Activated T-helper 9 cell treated with anti-CD3 and anti-CD28 coated beads, Interleukin-2, amount 50 U/mL, for 16 hours (primary cell): ENCODE measurements at places on chromosomes 4 and X.

- DNase-seq: no peak
Observed at GRCh38 chr4:155974476-155974749, 20.7 kb upstream of the CTSO start.

DNA sequence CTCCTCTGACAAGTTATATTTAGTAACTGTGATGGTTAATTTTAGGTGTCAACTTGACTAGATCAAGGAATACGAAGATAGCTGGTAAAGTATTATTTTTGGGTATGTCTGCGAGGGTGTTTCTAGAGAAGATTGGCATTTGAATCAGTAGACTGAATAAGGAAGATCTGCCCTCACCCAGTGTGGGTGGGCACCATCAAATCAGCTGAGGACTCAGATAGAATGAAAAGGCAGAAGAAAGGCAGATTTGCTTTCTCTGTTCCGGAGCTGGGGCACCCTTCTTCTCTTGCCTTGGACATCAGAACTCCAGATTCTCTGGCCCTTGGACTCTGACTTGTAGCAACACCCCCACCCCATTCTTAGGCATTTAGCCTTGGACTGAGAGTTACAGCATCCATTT lies 981.6 kb downstream of the CCSER1 start:
- DNase-seq: no peak

GRCh38 chr4:74583089-74583700 lies 138.3 kb downstream of the AREG start:
- no peak for DNase-seq

DNA sequence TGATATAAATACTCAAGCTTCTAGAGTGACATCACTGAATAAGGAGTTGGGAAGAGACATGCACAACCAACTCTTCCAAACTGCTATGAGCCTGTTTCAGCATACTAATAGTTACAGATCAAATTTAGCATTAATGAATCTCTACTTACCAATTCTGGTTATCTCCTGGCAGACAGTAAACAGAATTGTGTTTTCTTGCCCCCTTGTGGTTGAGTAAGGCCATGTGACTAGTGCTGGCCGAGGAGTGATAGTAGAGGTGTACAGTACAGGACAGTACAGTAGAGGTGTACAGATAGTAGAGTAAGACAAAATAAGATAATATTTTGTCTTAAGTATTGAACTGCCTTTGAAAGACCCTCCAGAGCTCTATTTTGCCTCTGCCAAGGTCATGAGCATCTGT lies 681.4 kb downstream of the GABRG1 start:
- no peak for DNase-seq

DNA sequence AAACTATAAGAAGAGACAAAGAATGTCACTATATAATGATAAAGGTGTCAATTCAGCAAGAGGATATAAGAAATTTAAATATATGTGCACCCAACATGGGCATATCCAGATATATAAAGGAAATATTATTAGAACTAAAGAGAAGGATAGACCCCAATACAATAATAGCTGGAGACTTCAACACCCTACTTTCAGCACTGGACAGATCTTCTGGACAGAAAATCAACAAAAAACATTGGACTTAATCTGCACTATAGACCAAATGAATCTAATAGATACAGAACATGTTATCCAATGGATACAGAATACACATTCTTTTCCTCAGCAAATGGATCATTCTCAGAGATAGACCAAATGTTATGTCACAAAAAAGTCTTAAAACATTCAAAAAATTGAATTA lies 327.7 kb downstream of the PPP1R2C start:
- no peak for DNase-seq

- no peak for DNase-seq
Observed at GRCh38 chr4:101931619-101932018, 141.1 kb downstream of the BANK1 start.
